ENCODE measurements at places on chromosomes 3 and 15.

DNA sequence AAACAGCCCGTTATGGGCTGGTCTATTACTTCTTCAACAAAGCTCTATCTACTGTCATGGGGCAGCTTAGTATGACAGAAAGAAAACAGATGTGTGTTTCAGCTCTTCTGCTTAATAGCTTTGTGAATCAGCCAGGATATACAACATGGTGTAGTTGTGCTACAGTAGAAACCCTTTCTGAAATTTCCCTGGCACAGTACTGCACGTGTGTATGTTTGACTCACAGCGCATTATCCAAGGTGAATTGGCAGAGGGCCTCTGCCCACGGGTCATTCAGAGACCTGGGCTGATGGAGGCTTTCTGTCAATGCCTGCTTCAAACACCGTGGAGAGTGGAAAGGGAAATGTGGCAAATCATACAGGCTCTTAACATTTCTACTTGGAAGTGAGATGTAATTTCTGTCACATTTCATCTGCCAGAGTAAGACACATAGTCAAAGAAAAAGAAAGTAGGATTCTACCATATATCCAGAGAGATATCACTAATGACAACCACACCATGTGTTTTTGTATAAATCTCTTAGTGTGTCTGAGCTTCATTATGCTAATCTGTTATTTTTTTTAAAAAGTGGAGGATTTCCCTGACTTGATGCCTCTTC lies 505.1 kb downstream of the CNTN4 start:
- no peak for DNase-seq

DNA sequence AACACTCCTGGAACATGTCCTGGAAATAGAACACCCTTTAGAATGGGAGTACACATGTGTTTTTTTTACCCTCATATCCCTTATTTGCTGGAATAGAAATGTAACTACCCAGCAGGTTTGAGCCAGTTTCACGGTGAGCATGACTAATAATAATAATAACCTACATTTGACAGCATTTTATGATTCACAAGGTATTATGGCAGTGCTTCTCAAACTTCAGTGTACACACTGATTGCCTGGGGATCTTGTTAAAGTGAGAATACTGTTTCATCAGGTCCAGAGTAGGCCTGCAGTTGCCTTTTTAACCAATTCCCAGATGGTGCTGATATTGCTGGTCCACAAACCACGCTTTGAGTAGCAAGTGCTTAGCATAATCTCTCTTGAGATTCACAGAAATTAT lies 63.9 kb downstream of the NFKBIZ start:
- no peak for DNase-seq

DNA sequence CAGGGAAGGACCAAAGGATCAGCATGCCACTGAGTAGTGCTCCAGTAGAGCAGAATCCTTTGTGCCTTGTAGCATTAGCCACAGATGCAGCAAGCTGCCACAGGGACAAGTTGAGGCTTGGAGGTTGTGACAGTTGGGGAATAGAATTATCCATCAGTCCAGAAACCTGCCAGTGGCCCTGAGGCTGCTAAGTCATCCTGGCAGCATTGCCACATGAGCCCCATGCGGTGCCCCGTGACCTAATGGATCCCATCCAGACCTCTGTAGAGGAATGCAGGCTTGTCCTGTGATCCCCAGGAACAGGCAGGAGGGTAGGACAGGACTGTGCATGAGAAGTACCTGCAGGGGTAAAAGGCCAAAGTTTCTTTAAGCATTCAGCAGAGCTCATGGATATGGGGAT lies 51.7 kb downstream of the BOC start:
- no peak for DNase-seq

DNA sequence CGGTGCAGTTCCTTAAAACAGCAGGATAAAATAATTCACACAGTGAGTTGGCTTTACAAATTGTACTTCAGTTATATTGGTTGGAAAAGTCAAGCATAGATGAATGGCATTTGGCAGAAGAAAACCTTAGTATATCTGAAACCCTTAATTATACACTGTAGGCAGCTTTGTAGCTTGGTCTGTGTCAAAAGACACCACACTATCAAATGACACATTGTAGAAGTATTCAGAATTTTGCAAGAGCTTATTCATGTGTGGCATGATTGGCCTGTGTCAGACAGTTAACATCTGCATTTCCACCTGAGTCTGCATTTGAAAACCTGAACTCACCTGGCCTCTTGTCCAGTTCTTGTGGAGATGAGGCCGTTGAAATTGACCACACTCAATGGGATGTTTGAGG lies 13.8 kb downstream of the TMEM266 start:
- peak; percentile 97 for DNase-seq

DNA sequence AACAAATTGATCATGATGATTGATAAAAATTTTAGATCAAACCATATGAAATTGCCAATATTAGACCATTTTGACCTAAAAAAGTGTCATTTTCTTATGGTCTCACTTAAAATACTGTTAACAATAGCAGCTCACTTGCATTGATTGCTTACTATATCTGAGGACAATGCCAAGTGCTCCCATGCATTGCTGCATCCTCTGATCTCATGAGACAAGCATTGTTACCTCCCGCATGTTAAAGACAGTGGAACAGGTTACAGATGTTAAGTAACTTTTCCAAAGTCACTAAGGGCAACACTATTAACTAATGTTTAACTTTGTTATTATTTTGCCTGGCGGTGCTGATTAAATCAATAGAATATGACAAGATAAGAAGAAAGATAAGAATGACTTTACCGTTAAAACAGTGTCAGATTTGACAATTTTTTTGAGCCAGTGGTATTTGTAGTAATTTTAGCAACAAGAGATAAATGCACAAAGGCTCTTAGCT lies 69.3 kb downstream of the PPM1L start:
- DNase-seq: peak; percentile 60

GRCh38 chr3:52754373-52754772 lies 16.4 kb downstream of the NEK4 start:
- DNase-seq: no peak

DNA sequence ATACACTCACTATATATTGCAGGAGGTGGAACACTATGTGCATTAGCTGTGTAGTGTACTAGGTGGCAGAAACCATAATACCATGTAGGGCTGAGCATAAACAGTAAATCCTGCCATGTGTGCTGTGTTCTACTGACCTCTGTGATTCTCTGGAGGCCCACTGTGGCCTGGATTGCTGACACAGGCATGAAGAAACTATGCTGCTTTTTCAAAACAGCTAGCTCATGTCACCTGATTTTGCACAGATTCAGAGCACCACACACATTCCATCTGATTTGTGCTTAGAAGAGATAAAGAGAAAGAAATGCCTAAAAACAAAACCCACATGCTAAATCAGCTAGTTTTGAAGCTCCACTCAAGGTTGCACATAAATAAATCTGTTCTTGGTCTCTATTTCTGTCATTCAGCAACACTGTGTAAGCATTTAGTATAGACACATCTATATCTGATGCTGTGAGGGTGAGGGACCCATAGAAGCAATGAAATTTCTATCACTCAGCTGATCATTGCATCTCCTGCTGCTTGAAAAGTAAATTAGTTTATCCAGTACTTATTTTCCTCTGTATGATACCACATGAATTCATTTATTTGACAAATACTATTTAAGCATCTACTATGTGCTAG lies 1007.7 kb upstream of the SEMA6D start:
- DNase-seq: peak; percentile 7

- DNase-seq: no peak
Observed at GRCh38 chr3:71589132-71589531, 5.6 kb upstream of the FOXP1 start.

DNA sequence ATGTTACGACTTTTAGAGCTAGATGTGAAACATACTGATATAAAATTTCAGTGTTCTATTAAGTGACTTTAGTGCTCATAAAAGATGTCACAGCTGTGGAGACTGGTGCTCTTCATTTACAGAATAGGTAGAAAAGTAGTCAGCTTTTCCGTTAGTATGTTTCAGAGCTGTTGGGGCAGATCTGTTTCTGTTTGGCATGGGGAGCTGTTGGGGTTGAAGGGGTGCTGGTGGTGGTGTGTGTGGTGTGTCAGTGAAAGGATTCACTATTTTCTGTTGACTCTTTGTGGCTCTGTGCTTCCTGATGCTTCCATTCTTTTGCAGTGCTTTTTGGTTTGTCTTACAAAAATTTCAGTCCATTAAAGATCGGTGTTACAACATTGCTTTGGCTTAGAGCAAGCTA lies 3.2 kb downstream of the UBE2E2 start:
- DNase-seq: no peak

DNA sequence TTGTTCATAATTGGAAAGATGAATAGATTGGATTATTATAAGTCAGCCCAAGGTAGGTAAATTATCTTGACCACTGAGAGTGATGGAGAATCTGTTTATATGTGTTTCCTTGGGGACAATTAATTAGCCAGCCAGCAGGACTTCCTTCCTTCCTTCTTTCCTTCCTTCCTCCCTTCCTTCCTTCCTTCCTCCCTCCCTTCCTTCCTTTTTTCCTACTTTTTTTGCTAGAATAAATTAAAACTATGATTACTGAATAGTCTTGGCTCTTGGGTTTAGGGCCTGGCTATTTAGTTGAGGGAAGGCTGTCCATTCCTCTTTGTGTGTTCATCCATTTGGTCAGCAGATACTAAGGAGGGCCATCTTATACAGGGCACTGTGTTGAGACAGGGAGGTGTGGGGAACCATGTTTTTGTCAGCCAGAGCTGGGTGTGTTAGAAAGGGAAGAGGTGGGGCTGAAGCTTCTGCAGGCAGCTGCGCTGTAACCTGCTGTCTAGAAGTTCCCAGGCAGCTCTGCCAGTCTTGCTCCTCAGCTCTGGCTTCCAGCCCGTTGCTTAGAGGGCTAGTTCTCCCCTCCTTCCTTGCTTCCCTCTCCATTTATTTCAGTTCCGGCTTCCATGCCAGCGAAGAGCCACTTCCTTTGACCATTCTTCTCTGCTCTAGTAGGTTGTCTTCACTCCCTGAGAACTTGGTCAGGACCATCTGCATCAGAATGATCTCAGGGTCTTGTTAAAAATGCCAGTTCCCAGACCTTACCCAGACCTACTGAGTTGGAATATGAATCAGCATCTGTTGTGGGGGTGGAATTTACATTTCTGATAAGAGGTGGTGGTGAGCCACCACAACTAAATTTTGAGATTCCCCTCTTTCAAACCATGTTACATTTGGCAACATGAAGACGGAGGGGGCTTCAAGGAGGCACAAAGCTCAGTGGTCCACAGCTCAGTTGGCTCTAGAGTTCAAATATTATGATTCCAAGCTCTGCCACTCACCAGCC lies 113.9 kb downstream of the DGKG start:
- no peak for DNase-seq

- peak; percentile 30 for DNase-seq
Observed at GRCh38 chr3:140972833-140973232, 31.2 kb downstream of the SLC25A36 start.

DNA sequence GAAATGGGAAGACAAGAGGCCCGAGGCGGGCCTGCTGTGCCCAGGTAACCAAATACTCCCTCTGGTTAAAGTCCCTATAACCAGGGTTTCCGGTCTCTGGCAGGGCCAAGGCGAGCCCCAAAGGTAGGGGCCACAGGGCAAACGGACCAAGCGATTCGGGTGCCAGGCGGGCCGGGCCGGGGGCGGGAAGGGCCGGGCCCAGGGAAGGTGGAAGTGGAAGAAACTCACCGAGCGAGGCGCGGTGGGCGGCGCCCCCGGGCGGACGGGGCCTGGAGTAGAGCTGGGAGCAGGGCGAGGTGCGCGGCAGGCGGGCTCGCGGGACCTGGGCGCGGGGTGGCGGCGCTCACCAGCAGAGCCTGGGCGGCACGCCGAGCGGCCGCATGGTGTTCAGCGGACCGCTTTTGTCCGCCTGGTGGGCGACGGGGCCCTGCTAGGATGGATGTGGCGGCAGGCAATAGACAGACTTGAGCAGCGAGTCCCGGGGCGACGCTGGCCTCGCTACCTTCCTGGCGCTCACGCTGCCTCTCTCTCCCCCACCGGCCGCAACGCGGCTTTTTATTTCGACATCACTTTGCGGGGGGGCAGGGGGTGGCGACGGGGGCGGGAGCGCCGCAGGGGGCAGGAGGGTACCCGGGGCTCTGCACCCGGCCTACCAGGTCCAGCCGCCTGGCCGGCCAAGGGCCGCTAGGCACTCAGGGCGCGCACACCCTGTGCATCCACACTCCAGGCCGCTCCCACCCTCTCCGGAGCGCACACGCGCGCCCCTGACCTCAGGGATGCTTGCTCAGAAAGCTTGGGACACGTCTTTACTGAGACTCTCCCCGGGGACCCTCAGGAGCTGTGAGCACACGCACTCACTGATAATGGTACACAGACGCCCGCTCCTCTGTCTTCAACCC lies at the start of gene GATA2:
GATA2 (minus strand) TSS at position 531 of the 899 bp plus-strand sequence. CDS start 6,170 bp downstream, outside the sequence.
- DNase-seq: peak; percentile 71

- DNase-seq: no peak
Observed at GRCh38 chr15:22866079-22866478, 27.6 kb downstream of the NIPA2 start.

DNA sequence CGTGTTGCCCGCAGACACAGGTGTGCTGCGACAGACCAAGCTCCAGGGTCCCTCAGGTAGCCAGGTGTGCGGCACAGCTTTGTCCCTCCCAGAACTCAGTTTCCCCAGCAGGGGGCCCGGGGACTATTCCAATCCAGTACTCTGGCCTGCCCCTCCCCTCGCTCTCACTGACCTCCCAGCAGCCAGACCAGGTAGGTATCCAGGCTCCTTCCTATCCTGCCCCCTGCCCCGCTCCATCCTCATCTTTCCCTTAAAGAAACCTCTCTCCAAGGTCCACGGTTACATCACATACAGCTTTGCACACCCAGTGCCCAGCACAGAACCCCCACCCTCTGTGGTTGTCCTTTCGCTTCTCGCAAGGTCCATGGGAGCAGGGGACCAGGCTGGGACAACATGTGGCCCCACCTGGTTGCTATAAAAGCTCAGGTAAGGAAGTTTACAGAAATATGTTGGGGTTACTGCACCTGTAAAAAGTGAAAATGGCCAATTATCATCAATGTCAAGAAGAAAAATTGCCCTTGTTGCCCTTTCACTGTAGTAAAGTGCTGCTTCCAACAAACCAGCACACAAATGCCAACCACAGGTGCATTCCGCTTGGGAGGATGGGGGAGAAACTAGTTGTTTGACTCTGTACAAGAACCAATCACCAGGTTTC lies 7.3 kb upstream of the CYP11A1 start:
- no peak for DNase-seq

DNA sequence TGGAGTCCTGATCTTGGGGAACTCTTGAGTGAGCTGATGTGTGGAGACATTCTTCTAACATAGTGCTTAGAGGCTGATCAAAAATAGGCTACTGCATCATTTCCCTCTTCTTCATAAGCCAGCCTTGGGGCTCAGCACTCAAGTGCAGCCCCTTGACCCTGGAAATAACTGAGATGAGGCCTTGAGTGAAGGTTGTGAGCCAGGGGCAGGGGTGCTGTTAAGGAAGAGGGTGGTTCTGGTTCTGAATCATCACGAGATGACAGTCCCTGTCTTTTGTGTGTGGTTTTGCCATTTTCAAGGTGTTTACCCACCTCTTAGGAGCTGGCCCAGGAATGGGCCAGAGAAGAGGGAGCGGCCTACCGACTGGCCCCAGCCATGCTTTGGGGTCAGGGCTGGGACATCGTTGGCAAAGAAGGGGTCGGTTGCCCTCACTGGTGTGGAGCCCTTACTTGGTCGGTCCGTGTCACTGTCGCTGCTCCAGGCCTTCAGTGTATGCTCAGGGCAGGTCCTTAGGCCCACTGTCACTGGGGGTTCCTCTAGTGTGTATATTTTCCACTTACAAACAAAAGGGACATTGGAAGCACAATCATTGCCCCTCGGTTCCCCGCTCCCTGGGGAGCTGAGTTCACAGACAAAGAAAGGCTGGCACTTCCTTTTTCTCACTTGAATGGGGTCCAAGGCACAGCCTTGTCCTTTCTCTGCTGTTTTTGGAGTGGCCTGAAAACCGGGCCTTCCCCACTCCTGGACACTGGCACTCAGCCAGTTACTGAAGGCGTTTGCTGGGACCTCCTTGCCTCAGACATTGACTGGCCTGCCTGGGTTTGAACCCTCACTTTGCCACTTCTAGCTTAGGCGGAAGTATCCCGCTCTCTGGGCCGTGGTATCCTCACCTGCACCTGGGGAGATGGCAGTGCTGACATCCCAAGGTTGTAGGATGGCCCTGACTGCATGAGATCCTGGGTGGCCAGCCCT lies 46.6 kb downstream of the SLC6A6 start:
- no peak for DNase-seq

Data from trophoblast cell (in vitro differentiated cells and primary cell).